ENCODE measurements at places on chromosomes 2 and 18.
A peak's percentile ranks its signal among the peaks of the same experiment; 100 is the strongest.

- DNase-seq, result no peak
Observed at GRCh38 chr2:232351686-232352510, 26.7 kb upstream of the ALPP start.

GRCh38 chr18:31791817-31792579 lies 31.3 kb upstream of the SLC25A52 start:
- no peak for DNase-seq

- DNase-seq, result no peak
Observed at GRCh38 chr2:44310287-44310686, 35.0 kb downstream of the SLC3A1 start.

DNA sequence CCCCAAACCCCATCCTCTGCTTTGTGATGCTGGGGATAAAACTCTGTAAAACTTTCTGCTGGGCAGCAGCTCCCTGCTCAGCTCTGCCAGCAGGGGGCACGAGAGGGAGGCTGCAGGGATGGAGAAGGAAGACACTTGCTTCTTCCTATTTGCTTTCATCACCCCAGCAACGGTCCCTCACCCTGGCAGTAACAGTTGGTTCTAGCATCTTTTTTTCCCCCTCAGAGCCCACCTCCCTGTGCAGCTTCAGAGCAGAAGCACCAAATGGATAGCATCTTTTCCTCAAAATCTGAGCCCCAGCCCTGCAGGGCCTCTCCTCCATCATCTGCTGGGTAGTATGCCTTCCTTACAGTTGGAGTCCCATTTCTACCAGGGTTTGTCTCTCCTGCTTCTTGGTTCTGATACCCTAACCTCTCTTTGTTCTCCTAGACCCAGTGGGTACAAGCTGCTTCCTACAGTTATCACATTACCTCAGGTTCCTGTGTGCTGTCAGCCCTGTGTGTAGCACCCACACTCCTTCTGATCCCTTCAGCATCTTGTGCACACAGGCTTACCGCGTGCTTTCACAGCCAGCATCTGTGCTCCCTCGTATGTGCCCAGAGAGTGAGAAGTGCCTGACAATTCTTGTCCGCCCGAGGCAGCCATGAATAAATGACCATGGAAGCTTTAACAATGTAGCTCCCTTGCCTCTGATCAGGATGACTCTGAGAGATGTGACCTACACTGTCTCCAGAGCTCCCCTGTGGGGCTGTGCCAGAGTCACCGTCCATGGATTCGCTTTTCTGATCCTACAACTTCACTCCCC lies 14.5 kb downstream of the CKAP2L start:
- DNase-seq, result peak; percentile 89

DNA sequence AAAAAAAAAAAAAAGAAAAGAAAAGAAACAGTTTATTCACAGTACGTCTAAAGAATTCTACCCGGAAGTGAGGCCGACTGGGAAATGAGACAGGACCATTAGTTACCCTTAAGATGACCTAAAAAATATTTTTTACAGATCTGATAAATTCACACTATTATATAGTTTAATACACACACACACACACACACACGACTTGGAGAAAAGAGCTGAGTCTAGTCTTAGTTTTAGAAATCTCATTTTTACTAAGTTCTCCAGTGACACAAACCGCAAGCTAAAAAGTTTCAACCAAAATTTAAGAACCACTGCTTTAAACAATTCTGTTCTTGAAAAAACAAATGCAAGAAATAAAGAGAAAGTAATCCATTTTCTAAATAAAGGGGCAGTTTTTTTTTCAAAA lies 27.1 kb downstream of the ST3GAL5 start:
- DNase-seq, result no peak

GRCh38 chr18:8116341-8117005 lies 492.8 kb upstream of the RAB12 start:
- no peak for DNase-seq

GRCh38 chr2:177667626-177668025 lies 275.1 kb downstream of the AGPS start:
- no peak for DNase-seq

- DNase-seq, result no peak
Observed at GRCh38 chr2:127531221-127531648, 4.2 kb upstream of the MYO7B start.

- DNase-seq, result no peak
Observed at GRCh38 chr2:135984199-135985017, 1.0 kb downstream of the DARS1 start.

DNA sequence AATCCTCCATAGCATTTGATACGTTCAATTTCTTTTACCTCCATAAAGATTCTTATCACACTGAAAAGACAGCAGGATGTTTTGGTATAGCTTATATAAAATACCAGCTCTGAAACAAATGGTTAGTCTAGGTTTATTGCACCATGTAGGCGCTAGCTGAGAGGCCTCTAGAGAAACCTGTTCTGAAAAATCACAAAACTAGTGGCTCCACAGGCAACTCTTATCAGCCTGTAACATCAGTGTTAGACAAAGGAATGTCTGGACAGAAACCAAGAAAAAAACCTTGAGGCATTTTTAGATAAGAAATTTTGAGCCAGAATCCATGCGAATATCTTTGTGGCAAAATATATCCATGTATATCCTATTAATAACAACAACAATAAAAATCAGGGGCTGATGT lies 440.4 kb upstream of the MAP2 start:
- DNase-seq, result no peak
